ENCODE measurements at places on chromosomes 3 and 15.

DNA sequence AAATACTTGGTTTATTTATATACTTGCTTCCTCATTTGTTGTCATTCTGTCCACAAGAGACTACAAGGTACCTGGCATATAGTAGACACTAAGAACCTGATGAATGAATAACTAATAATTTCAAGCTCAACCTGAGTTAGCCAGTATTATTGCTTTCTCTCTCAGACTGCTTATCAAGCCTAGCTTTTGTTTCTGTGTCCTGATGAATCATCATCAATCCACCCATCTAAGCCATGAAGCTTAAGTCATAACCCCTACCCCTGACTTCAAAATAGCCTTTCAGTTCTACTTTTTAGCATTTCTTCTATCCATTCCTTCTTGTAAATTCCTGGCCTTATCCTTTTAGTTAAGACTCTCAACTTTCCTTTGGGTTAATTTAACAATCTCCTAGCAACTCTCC is 420.8 kb downstream of the EPHA6 start:
- DNase-seq, result no peak

DNA sequence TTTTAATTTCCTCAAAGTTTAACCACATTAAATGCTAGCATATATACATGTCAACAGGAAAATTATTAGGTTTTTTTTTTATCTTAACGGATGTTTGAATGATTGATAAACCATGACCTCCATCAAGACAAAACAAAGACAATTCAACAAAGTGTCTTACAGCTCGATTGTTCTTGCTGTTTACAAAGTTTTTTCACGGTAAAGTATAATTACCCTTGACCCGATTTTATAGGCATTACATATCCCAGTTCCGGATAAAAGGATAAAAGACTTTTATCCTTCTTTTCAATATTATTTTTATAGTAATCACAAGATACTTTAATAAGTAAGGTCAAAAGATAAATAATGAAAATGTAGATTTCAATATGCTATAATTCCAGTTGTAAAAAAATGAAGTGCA is 96.9 kb downstream of the RORA start:
- no peak for DNase-seq

DNA sequence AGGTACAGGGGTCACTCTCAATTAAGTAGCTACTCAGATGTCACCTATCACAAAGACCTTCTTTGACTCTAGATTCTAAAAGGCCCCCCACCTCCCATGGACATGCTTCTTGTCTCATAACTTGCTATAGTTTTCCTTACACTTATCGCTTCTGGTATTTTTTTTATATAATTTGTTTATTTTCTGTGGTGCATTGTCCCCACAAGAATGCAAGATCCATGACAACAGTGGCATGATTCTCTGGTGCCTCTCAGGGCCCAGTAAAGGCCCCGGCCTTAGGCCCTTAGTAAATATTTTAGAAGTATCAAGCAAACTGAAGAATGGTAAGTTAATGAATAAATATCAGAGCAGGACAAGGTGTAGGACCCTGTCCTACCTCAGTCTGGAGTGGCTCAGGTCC is 248.6 kb downstream of the CBLB start:
- DNase-seq, result no peak

GRCh38 chr3:128297401-128298138 is 144.3 kb downstream of the EEFSEC start:
- DNase-seq, result no peak

GRCh38 chr3:23549148-23549910 is 256.4 kb upstream of the UBE2E1 start:
- DNase-seq, result no peak

Data from GM13977 (cell line).